ENCODE measurements at places on chromosomes 6 and 20. TPM values are rescaled to one million over a fixed set of nuclear protein-coding genes. Genes with fewer than 3 reads are reported as not detected.

GRCh38 chr20:56202493-56203077, 45.9 kb upstream of the MC3R start:
- H3K4me1 ChIP-seq = no peaks in the 10 kb centered on the region
- H3K27ac ChIP-seq = no peak overlapping the region
- DNase-seq = no peak
- no peaks in the 10 kb centered on the region for H3K27me3 ChIP-seq

GRCh38 chr6:1228754-1229191, 83.1 kb upstream of the FOXQ1 start:
- peaks cover 23% of the 10 kb centered on the region for H3K27me3 ChIP-seq
- H3K36me3 ChIP-seq = no peaks in the 10 kb centered on the region
- no peak overlapping the region for H3K27ac ChIP-seq
- H3K4me3 ChIP-seq = no peak overlapping the region
- H3K4me1 ChIP-seq = no peaks in the 10 kb centered on the region

DNA sequence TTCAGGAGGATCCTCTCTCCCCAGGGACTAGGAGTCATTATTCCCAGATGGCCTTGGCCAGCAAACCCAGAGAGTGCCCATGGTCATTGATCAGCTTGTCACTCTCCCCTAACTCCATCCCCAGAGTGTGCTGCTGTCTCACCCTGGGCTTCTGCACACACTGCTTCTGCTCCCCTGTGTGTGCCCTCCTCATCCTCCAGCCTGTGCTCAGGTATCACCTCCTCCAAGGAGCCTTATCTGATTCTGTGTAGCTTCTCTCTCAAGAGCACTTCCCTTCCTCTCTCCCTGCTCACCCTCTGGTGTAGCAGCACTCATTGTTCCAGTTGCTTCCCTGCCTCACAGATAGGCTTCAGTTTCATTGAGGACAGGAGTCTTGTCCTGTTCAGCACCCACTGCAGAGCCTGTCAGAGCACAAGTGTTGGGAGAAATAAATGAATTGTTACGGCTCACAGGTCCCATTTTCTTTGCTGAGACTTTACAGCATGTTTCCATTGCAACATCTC, 102.4 kb downstream of the JAG1 start:
- H3K4me1 ChIP-seq = peaks cover 17% of the 10 kb centered on the region
- no peak overlapping the region for H3K4me3 ChIP-seq
- no peak for DNase-seq
- H3K27ac ChIP-seq = no peak overlapping the region

DNA sequence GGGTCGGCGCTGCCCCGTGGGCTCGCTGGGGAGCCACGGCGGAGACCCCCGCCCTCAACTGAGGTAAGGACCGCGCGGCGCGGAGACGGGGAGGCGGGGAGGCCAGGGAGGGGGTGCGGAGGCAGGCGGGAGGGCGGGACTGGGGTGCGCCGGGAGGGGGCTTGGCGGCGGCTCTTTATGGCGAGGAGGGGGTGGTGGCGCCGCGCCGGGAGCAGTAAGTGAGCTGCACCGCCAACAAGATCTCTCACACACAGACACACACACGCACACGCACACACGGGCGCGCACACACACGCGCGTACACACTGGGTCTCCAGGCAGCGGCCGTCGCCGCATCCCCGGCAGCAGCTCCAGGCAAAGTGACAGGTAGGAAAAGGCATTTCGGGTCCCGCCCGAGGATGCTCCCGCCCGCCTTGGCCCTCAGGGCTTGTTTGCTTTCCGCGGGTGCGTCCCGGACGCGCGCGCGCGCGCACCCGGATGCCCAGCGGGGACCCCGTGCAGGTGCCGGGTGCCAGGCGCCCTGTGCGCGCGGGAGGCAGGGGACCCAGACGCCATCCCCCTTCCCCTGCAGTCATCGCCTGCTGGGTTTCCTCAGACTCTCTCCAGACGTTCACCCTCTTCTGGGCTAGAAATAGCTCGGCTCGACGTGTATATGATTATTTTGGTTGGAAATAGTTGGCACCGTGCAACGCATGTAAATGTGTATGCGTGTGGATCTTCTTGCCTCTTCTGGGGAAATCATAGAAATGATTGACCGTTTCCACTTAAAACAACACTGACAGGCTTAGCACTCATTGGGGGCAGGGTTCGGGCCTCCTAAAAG, at the start of gene PLCB4:
Gene PLCB4 (plus strand): TSS at position 247 of the 823 bp plus-strand sequence. CDS start 238,728 bp downstream, outside the sequence.
- H3K27me3 ChIP-seq = peaks cover 14% of the 10 kb centered on the region
- no peak for DNase-seq
- peaks cover 6% of the 10 kb centered on the region for H3K4me1 ChIP-seq
- peak within 1 kb of the TSS; percentile 38 for H3K4me3 ChIP-seq
- no peak within 1 kb of the TSS for H3K27ac ChIP-seq
- H3K36me3 ChIP-seq = peaks cover 2% of the 10 kb centered on the region

GRCh38 chr20:2955257-2955970, 82.1 kb downstream of the PTPRA start:
- peaks cover 32% of the 10 kb centered on the region for H3K4me1 ChIP-seq
- peak overlapping the region; percentile 31 for H3K4me3 ChIP-seq
- H3K27me3 ChIP-seq = no peaks in the 10 kb centered on the region
- H3K36me3 ChIP-seq = peaks cover 34% of the 10 kb centered on the region
- H3K27ac ChIP-seq = peak overlapping the region; percentile 64

Gene HFE
- 1.3 TPM for total RNA-seq

- no peaks in the 10 kb centered on the region for H3K36me3 ChIP-seq
- DNase-seq = no peak
- peaks cover 16% of the 10 kb centered on the region for H3K27me3 ChIP-seq
Measured at GRCh38 chr6:52049252-52050050, 38.0 kb downstream of the PKHD1 start.

Gene POPDC3
- total RNA-seq = not detected
